Nephron progenitor cell (in vitro differentiated cells): ENCODE measurements at places on chromosomes 7 and 10.

DNA sequence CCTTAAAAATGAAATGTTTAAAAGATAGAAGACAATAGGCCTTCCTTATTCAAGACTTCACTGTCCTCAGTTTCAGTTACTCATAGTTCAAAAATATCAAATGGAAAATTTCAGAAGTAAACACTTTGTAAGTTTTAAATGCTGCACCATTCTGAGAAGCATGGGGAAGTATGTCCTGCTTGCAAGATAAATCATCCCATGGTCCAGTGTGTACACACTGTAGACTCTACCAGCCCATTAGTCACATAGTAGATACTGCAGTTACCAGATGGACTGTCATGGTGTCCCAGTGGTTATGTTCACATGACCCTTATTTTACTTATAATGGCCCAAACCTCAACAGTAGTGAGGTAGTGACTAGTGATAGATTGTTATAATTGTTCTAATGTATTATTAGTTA, 69.5 kb downstream of the PTPN12 start:
- no peak for DNase-seq

- DNase-seq = no peak
Measured at GRCh38 chr10:118369641-118370205, 27.6 kb upstream of the FAM204A start.

GRCh38 chr10:122267849-122268737, 3.0 kb upstream of the BTBD16 start:
- peak; percentile 77 for DNase-seq

- DNase-seq = no peak
Measured at GRCh38 chr7:47633134-47633533, 51.2 kb upstream of the TNS3 start.

- DNase-seq = no peak
Measured at GRCh38 chr10:96890172-96890513, 58.0 kb downstream of the LCOR start.

GRCh38 chr10:68082872-68083271, 7.8 kb upstream of the HERC4 start:
- no peak for DNase-seq

GRCh38 chr7:101932083-101932482, 114.7 kb downstream of the CUX1 start:
- DNase-seq = peak; percentile 39

GRCh38 chr7:114413761-114414155, 857 bp upstream of the FOXP2 start:
- no peak for DNase-seq

GRCh38 chr7:36278620-36279172, 111.0 kb upstream of the ANLN start:
- DNase-seq = peak; percentile 46

DNA sequence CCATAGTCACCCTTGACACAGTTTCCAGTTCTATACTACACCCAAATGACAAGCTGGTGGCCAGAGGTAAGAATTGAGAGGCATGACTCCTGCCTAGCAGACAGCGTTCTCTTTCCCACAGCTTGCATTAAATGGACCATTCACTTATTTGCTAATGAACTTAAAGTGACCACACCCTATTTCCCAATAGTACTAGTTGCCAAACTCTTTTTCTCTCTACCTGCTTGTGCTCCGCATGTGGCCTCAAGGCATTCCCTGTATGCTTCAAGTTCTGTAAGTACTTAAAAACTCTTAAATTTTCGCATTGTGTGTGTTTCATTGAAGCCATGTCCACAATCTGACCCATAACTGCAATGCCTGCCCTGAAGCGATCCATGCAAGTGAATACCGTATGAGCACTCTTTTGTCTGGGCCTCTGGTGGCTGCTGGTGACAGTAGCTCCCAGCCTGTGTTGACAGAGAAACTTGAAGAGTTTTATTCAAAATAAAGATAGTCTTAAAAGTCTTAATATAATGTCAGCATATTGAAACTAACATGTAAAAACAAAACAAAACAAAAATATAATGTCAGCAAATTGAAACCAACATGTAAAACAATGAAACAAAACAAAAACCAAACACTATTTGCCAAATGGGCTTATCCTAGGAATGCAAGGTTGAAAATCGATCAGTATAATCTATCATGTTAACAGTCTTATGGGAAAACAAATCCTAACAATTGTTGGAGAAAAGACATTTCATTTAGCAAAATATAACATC, 73.6 kb downstream of the CCSER2 start:
- DNase-seq = no peak

DNA sequence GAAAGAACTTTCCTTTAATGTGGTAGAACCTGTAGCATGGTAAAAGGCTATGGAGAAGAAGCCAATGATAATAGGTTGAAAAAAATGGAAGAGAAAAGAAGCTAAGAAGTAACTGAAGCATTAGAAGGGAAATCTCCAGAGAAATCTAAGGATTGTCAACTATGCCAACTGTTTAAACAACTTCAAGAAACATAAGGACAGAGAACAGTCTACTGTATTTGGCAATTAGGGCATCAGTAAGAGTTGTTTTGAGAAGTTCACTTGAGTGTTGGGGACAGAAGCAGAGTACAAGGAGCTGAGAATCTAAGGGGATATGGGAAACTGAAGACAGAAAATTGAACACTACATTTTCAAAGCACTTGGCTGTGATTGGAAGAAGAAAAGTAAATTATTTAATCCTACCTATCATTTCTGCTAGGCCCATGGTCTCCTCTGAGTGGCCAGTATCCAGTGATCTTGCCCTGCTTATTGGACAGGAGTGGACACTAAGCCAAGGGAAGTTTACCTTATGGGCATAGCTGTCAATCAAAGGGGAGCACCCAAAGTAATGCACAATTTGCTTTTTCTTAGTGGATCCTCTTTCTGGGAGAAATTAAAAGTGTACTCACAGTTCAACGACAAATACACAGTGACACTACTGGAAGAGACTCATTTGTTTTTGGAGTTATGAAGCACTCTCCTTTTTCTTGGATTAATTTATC, 56.4 kb upstream of the CCDC71L start:
- DNase-seq = no peak

DNA sequence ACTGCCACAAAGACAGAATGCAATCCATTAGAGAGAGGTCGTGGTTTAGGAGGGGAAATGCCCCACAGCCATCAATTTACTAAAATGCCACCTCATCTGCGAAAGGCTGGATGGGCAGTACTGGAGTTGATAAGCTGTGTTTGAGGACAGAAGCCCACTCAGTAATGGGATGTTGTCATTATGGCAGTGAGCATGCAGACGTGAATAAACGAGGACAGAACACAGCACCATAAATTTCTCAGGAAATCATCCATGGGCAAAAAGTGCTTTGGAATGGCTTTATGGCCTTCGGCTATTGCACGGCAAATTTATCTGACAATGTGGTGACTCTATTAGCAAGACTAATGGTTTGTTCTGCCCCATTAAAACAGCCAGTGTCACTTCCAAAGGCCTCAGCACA, 15.9 kb upstream of the C10orf53 start:
- no peak for DNase-seq

DNA sequence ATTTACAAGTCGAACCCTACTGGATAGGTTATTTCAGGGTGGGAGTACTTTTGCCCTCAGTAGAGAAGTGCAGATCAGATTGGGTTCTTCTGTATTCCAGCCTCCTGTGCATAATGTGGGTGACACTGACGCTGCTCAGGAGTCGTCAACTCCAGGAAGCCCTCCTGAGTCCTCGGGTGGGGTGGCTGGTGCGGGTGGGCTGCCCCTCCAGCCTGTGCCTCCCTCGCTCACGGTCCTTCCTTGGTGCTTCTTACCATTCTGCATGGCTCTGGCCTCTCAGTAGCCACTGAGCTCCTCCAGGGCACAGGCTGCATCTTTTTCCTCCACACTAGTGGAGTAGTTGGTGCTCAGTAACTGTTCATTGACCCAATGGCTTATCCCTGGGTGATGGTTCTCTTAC, 4.3 kb downstream of the CDH23 start:
- DNase-seq = no peak

DNA sequence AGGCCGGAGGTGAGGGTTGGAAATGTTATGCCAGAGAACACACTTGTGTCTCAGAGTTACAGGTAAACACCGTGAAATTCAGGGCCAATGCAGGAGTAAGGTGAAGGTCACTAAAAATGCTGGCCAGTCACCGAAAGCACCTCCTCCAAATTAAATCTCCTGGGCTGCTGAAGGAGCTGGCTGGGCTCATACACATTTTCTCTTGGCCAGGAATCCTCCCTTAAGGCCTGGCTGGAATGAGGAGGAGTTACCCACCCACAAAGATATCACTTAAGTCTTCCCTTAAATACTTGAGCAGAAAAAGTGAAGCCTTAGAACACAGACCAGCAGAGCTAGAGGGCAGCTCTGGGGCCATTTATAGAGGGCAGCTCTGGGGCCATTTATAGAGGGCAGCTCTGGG, 46.3 kb downstream of the HTRA1 start:
- no peak for DNase-seq

GRCh38 chr10:85527616-85528317, 838.8 kb downstream of the GRID1 start:
- DNase-seq = no peak

DNA sequence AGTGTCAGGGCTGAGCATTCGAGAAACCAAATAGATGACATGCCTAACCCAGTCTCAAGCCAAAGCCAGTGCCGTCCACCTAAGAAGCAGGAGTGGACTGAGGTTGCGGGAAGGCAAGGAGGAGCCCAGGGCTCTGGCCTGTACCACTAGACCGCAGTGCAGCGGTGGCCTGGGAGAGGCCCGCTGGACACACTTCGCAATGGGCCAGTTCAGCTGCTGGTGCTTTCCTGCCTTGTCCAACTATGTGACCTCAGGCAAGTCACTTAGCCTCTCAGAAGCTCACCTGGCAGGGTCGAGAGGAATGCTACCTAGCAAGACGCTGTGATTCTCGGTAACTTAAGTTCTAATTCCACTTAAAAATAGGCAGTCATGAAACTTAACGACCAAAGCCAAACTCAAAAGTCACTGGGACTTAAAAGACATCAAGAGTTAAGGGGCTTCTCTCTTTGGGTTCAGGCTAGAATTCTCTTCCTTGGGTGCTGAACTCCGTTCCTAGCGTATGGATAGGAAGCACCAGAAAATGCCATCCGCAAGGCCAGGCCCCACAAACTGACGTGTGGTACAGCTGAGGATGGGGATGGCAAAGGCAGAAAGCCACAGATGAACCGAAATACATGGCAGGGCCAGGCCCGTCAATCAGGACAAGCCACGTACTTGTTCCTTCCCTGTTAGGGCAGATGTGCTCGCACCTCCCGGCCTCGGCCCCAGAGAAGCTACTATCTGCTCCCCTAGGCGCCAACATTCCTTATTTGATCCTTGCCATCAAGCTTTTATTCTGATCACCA, 34.2 kb downstream of the CTBP2 start:
- no peak for DNase-seq
